ENCODE measurements at places on chromosomes 5 and 9.

DNA sequence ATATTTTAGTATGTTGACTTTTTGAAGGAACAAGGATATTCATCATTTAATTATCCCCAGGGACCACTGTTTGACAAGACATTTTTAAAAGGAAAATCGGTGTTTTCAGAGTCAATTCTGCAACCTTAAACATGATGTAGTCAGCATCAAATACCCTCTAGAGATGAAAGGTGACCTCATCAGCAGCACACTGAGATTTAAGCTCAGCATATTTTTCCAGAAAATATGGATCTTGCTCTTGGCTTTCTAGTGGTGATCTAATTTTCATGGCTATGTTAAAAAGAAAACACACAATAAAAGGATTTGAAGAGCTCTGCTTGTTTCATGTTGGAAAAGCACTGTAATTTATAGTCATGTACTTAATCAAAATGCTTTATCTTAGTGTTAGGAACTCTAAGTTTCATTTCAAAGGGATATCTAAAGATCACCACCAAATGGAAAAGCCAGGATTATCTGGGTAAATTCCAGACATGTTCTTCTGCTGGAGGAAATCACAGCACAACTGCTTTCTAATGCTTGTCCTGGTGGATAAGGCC, 487.2 kb downstream of the ENC1 start:
- DNase-seq, result no peak

DNA sequence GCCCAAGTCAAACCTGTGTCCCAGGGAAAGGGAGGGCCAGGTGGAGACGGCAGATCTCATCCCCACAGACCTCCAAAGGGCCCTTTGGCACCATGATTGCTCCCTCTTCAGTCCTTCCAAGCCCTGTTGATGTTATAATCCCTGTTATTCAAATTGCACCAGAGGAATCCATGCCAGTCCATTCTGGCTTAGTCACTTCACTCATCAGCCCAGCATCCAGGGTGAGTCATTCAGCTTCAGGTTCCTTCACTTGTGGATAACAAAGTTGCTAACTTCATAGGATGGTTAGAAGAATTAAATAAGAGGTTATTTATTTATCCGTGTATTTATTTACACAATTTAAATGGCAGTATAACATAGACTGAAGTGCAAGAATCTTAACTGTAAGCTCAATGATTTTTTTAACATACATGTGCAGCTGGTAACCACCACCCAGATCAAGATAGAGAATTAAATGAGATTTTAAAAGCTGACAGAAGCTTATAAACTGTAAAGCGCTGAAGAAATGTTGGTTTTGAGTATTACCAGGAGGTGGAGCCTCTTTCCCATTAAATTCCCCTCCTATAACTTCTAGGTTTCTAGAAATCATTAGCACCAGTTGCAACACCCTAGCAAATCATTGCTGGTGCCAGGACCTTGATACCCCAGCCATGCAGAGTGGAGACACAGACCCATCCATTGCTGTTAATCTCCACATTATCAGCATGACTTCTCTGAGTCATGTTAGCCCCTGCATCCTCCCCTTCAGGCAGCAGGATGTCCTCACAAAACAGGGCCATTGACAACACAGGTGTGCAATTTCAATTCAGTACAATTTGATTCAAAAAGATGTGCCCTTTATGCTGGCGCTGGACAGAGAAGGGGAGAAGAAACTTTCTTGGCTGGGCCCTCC, 77.4 kb downstream of the SEC61B start:
- no peak for DNase-seq

GRCh38 chr9:82996941-82997340, 66.0 kb downstream of the RASEF start:
- DNase-seq, result no peak

DNA sequence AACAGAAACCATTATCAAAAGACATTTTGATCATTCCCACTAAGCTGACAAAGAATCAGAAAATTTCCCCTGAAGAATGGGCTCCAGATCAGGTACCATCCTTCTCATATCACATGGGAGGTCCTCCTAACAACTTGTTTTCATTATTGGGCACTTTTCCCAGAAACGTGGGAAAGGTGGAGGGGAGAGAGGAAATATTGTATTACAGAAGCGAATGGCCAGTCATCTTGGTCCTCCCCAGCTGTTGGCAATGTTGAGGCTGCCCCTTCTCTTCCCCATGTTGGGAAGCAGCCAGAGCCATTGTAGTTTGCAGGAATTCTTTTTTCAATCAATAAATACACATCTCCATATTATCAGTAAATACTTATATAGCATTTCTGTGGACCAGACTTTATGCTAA, 126.2 kb upstream of the ZNF608 start:
- no peak for DNase-seq
